Prostate gland (tissue), 2 donors: ENCODE measurements at places on chromosomes 12 and 14.

GRCh38 chr14:103223818-103224352, 100.6 kb downstream of the TNFAIP2 start:
- no peak for DNase-seq

DNA sequence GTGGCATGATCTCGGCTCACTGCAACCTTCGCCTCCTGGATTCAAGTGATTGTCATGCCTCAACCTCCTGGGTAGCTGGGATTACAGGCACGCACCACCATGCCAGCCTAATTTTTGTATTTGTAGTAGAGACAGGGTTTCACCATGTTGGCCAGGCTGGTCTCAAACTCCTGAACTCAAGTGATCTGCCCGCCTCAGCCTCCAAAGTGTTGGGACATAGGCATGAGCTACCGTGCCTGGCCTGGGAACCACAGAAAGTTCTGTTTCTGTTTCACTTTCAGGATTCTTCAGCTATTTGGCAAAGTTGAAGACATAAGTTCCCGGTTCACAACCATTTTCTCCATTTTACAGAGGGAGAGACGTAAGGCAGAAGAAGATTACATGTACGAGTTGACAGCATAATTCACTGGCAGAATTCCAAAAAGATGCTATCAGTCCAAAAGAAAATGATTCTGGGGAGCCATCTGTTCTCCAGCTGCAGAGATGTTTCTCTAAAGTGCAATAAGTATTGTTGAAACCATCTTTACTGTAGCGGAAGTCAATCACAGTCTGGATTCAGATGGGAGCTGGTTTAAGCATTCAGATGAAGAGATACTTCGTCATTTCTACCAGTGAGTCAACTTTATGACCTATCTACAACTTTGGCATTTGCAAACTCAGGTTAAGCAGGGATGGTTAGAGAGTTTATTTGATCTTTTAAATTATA, 8.1 kb upstream of the RNF34 start:
- DNase-seq, result no peak

- DNase-seq, result peak; percentile 21
These were observed 615.1 kb downstream of the NRXN3 start for GRCh38 chr14:78785265-78785664.

- DNase-seq, result no peak
These were observed 3.3 kb downstream of the SDR39U1 start for GRCh38 chr14:24439257-24439656.

DNA sequence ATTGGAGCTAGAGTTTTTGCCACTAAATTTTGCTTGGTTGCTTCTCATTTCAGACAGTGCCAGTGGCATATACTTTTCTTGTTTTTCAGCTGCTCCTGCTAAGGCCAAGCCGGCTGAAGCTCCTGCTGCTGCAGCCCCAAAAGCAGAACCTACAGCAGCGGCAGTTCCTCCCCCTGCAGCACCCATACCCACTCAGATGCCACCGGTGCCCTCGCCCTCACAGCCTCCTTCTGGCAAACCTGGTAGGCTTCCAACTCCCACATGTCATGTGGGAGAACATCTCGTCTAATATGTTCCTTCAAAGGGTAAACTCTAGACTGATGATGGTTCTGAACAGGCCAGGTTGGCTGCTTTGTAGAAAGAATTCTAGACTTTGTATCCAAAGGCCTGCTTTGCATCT, 11.0 kb downstream of the DLST start:
- no peak for DNase-seq

- DNase-seq, result no peak
These were observed 42.1 kb upstream of the GPR132 start for GRCh38 chr14:105107351-105107750.

GRCh38 chr12:67633708-67634107, 14.8 kb upstream of the DYRK2 start:
- DNase-seq, result no peak

GRCh38 chr12:57740656-57741412, 2.3 kb upstream of the AGAP2 start:
- no peak for DNase-seq

DNA sequence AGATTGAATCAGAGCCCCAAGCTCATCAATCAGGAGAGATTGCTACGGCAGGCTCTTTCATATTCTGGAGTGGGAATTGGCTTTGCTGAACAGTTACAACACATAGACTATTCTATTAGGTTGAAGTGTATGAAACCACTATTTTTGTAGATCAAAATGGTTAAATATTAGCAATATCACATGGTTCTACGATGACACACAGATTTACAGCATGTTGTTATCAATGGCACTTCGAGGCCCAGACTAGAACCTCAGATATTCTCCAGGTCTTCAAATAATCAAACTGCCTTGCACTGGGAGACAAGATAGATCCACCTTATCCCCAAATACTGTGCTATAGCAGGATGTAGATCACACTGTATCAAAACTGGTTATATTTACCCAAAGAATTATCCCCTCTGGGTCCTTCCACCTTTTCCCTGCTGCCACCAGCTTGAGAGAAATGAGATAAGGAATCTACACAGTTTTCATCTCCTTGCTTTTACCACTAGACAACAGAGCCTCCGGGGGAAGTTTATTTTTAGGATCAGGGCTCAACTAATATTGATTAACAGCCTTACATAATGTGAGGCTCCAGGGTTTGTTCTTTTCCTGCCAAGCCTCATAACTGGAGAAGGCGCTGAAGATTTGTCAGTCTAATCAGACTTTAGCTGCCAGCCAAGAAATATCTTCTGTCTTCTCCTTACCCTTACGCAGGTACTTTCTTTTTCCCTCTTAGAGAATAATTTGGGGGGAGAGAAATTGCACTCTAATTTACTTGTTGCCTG, 507.1 kb downstream of the DIO2 start:
- DNase-seq, result no peak

DNA sequence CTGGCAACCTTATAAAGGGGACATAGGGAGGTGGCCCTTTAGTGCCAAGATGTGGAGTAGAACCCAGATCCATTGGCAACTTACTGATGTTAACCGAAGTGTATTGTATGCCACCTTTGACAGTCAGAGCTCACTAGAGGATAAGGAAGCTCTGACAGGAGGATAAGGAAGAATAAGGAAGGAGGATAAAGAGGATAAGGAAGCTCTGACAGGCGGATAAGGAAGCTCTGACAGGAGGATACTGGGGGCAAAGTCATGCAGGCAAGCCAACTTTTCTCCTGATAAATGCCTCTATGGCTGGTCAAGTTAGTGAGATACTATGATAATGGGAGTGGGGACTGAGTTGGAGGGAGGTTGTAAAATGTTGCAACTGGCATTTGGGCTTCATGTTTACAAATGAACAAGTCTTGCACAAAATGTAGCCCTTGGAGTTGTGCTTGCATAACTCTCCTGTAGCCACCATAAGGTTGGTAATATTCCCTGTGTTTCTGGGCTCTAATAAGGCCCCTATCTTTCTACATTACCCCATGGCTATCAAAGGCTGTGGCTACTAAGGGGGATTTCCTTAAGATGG, 17.7 kb upstream of the DHRS2 start:
- DNase-seq, result no peak

GRCh38 chr12:120596901-120597300, 15.7 kb upstream of the POP5 start:
- no peak for DNase-seq

DNA sequence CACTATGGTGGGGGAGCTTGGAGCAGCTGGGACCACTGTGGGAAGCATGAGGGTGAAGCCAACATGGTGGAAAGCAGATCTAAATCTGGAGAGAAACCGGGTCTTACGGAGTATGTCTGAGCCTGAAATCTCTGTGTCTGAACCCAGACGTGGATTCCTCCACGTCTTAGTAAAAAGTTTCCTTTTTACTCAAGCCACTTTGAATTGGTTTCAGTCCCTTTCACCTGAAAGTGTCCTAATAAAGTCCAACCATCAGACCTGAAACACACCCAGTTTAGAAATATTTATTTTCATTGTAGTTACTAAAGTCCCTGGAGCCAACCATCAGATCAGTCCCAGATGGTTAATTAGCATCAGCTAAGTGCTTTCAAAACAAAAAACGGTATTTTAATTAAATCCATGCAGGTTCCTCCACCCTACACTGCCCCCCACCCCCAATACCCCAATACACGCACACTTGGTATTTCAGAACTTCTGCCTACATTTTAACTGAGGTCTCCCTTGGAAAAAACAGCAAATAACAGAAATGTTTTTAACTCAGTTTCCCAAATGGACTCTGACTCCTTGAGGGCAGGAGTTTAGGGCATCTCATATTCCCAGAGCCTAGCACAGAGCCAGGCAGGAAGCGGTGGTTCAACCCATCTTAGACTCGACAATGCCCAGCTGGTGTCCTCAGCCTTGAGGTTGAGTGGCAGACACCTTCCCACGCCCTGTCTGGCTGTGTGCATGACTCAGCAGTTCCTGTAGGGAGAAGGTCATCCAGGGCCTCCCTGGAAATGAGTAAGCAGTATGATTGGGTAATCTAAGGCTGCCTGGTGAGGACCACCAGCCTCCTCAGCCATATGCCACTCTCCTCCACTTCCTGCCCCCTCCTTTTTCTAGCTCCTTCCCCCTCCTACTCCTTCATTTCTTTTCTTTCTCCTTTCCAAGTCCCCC, 175.8 kb downstream of the TTC8 start:
- DNase-seq, result no peak

GRCh38 chr14:52951681-52952554, 1.1 kb upstream of the FERMT2 start:
- DNase-seq, result peak; percentile 53

GRCh38 chr12:104890476-104891096, 67.5 kb downstream of the SLC41A2 start:
- no peak for DNase-seq

GRCh38 chr12:25337916-25338315, 87.2 kb upstream of the KRAS start:
- no peak for DNase-seq

DNA sequence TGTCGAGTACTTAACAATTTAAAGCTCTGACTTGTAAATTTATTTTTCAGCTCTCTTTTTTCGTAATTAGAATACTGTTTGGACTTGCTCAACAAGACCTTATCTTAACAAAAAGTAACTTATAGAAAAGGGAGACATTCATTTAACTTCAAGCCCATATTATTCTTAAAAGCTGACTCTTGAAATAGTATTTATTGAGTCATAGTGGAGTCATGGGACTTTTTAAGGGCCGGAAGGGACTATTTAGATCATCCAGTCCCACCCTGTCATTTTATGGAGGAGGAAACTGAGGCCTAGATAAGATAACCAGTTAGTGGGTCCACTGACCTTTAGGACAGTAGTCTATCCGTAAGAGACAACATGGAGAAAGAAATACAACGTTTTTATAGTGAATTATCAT, 1.5 kb downstream of the RAP1B start:
- DNase-seq, result no peak

- no peak for DNase-seq
These were observed 171.1 kb downstream of the RPAP3 start for GRCh38 chr12:47534695-47535094.

DNA sequence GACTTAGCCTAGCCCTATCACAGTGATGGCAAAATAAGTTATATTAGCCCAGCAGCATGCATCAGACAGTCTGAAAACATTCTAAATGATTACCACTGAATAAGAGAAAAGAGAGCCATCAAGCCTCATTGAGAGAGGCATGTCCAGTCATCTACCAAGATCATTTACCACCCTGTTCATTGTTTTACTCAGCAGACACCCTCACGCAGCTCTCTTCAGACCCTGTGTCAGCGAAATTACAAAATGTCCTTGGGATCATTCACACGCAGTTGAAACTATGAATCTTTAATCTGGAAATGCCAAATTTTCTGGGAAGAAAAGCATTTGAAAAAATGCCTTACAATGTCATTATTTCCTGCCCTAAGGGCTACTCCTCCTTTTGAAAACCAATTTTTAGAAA, 89.5 kb downstream of the PTPRO start:
- no peak for DNase-seq

DNA sequence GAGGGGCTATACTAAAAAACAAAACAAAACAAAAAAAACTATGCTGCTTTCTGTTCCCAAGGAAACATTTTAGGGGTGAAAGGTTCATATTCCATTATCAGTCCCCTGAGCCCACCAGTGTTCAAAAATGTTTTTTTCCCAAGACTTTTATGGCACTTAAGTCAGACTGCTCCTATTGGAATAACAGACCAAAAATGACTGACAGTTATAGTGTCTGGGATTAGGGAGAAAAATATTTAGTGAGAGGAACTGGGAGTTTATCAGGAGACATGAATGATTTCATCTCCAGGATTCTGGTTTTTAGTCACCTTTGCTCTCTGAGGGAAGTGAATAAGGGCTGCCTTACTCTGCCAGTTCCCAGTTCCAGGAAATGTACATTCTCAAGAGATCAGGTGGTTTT, 68.0 kb downstream of the PDE3A start:
- DNase-seq, result no peak

DNA sequence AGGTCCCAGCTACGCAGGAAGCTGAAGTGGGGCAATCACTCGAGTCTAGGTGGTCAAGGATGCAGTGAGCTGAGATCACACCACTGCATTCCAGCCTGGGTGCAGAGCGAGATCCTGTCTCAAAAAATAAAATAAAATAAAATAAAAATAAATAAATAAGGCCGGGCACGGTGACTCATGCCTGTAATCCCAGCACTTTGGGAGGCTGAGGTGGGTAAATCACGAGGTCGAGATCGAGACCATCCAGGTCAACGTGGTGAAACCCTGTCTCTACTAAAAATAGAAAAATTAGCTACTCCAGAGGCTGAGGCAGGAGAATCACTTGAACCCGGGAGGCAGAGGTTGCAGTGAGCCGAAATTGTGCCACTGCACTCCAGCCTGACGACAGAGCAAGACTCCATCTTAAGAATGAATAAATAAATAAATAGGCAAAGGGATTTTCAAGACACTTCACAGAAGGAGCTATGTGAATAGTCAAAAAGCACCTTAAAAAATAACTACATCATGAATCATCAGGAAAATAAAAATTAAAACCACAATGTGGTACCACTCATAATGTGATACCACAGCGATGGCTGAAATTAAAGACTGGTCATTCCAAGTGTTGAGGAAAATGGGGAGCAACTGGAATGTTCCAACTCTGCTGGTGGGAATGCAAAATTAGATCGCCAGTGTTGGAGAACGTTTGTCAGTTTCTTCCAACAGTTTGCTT, 92.9 kb upstream of the TBX3 start:
- no peak for DNase-seq

- DNase-seq, result peak; percentile 59
These were observed 54.5 kb downstream of the CRACR2A start for GRCh38 chr12:3698218-3698974.
